Calu3 (cell line): ENCODE measurements at places on chromosomes 1 and 21. TPM values are rescaled to one million over a fixed set of nuclear protein-coding genes. Genes with fewer than 3 reads are reported as not detected.

GRCh38 chr1:89887713-89888112, 66.9 kb downstream of the LRRC8D start:
- peaks cover 50% of the 10 kb centered on the region for H3K4me1 ChIP-seq
- peaks cover 5% of the 10 kb centered on the region for H3K36me3 ChIP-seq
- no peak overlapping the region for H3K27ac ChIP-seq
- DNase-seq: no peak
- no peaks in the 10 kb centered on the region for H3K27me3 ChIP-seq

- DNase-seq: no peak
- H3K27me3 ChIP-seq: no peaks in the 10 kb centered on the region
- peaks cover 4% of the 10 kb centered on the region for H3K36me3 ChIP-seq
- peaks cover 71% of the 10 kb centered on the region for H3K4me1 ChIP-seq
Observed at GRCh38 chr1:206703661-206704060, 19.0 kb downstream of the MAPKAPK2 start.

DNA sequence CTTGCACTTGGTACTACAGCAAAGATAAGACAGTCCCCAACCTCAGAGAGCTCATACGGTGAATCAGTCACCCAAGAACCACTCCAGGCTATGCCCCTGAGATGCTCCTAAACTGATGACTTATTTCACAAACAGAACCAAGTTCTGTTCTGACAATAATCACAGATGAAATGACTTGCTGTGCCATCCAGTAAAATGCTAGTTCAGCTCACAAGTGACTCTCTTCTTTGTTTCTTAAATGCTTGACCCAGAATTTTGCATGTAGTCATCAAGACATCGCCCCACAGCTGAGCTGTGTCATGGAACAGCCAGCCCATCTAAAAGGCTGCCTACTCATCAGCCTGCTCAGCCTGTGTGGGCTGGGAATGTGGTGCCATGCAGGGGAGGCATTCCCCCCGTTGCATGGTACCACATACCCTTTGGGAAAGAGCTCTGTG, 6.1 kb upstream of the SLC19A2 start:
- peaks cover 14% of the 10 kb centered on the region for H3K36me3 ChIP-seq
- H3K4me1 ChIP-seq: peaks cover 39% of the 10 kb centered on the region
- H3K27ac ChIP-seq: no peak overlapping the region
- no peak for DNase-seq

DNA sequence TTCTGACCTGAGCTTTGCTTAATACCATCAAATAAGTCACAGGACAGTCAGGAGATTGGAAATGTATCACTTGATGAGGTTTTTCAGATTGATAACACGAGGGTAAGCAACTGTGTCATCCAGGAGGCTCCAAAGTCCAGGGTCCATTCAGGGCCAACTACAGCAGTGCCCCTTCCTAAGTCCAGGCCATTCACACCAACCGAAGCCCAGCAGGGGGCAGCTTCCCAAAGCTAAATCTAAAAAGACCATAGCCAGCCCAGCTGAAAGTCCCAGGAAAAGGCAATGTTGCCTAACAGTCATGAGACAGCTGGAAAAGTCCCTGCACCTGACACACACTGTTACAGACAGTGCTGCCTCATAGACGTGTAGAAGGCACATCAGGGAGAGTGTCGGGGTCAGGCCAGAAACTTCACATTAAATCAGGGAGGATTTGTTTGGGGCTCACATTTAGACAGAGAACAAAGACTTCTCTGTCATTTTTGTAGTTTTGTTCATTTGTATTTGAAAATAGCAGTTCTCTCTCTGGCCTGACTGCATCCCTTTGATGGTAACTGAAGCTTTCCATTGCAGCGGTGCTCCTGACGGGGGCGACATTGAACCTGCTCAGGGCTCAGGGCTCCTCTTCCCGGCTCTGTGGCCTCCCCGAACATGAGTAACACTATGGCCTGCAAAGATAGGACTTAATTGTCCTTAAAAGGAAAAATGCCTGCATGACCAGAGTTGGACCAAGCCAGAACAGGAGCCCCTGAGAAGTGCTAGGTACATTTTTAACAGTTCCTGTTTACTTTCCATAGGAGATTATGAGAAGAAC, 200.4 kb downstream of the NRIP1 start:
- DNase-seq: peak; percentile 78
- peaks cover 44% of the 10 kb centered on the region for H3K4me1 ChIP-seq
- peak overlapping the region; percentile 65 for H3K27ac ChIP-seq
- H3K4me3 ChIP-seq: no peak overlapping the region
- H3K27me3 ChIP-seq: no peaks in the 10 kb centered on the region

GRCh38 chr1:153533689-153534201, 2.0 kb downstream of the S100A6 start:
- H3K27ac ChIP-seq: peak overlapping the region; percentile 77
- peaks cover 64% of the 10 kb centered on the region for H3K36me3 ChIP-seq
- H3K4me3 ChIP-seq: peak overlapping the region; percentile 93
- H3K4me1 ChIP-seq: peaks cover 55% of the 10 kb centered on the region

DNA sequence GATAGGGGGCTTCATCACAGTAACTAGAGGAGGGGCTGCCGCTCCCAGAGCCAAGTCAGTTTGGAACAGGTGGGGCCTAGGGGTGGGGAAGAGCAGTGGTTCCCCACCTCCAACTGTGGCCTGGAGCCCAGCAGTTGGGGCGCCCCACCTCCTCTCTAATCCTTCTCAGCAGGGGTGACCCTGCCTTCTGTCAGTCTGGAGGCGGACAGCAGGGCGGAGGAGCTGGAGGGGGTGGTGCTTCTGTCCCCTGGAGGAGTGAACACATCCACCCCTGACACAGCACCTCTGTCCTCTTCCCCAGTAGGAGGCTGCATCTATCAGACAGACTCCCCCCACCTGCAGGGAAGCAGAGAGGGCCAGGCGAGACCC, 73.8 kb downstream of the MRPL37 start:
- no peaks in the 10 kb centered on the region for H3K36me3 ChIP-seq
- no peaks in the 10 kb centered on the region for H3K27me3 ChIP-seq
- H3K4me3 ChIP-seq: peak overlapping the region; percentile 52
- H3K4me1 ChIP-seq: peaks cover 11% of the 10 kb centered on the region

DNA sequence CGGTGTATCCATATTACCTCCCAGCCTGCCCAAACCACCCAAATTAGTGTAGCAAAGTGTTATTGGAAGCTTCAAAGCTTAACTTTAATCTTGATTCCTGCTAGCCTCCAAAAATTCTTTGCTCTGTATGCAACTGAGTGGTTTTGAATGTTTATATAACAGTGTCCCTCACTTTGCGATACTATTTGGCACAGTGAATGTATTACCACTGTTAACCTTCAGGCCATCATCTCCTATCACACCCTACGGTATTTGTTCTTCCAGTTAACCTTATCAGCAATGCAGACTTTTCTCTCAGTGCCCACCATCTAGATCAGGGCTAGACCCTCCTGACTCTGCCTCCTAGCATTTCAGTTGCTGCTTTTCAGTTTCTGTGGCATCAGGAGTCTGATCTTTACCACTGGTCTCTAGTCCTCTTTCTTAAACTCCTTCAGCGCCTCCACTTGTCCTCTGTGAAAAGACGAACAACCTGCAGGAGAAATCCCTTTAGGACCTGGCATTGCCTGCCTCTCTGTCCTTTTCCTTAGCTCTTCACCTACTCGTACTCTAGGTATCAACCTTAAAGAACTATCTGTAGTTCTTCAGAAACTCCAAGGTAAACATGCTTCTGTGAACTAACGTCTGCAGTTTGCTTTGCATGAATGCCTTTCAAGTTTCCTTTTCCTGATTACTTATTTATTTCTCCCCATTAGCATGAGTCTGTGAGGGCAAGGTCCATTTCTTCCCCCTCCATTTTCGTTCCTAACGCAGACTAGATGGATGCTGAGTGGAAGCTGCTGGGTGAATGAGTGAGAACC, 71.7 kb downstream of the SNX7 start:
- H3K4me1 ChIP-seq: peaks cover 28% of the 10 kb centered on the region
- H3K27me3 ChIP-seq: no peaks in the 10 kb centered on the region
- DNase-seq: peak; percentile 6

DNA sequence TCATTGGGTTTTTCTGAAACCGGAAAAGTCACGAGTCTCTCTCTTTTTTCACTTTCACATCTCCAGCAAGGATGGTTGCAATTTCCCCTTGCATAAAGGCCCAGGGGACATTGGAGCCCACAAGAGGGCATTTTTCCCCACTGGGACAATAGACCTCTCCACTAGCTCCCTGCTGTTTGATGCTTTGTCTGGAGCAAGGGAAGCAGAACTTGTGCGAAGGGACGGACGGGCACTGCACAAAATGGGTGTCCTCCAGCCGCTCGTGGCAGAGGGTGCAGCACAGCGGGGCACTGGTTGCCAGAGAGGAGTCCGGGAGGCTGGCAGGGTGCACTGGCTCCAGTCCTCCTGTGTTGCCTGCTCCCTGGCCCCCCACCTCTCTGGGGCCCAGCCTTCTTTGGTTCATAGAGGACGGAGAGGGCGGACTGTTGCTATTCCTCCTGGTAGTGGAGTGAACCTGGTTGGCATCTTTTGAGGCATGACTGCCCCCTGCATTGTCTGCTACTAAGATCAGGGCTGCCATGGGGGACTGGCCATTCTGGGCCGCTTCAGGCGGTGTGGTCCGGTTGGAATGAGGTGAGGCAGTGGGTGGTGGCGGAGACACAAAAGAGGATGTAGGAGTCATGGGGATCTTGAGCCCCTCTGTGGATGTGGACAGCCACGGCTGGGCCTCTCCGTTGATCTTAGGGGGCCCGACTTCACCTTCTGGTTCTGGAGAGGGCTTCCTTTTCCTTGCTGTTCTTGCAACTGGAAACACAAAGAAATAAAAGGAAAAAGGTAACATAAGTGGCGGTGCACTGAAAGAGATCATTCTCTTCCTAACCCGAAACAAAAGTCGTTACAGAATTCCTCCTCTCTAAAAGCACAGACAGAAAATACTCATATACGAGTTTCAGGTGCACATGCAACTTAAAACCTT, 2.6 kb downstream of the IRF2BP2 start:
- peak overlapping the region; percentile 89 for H3K4me3 ChIP-seq
- H3K4me1 ChIP-seq: peaks cover 55% of the 10 kb centered on the region
- no peaks in the 10 kb centered on the region for H3K27me3 ChIP-seq
- H3K36me3 ChIP-seq: peaks cover 96% of the 10 kb centered on the region

- peaks cover 1% of the 10 kb centered on the region for H3K4me1 ChIP-seq
- DNase-seq: no peak
- no peak overlapping the region for H3K27ac ChIP-seq
- H3K27me3 ChIP-seq: peaks cover 100% of the 10 kb centered on the region
- no peak overlapping the region for H3K4me3 ChIP-seq
- no peaks in the 10 kb centered on the region for H3K36me3 ChIP-seq
Observed at GRCh38 chr21:33059380-33059841, 10.5 kb upstream of the OLIG1 start.

- H3K27me3 ChIP-seq: peaks cover 69% of the 10 kb centered on the region
- no peak for DNase-seq
- no peaks in the 10 kb centered on the region for H3K4me1 ChIP-seq
- H3K4me3 ChIP-seq: no peak overlapping the region
- no peaks in the 10 kb centered on the region for H3K36me3 ChIP-seq
Observed at GRCh38 chr1:205059660-205060059, 16.6 kb downstream of the CNTN2 start.

Gene UBXN10
- 0.33 and 0.37 TPM in 2 replicates for total RNA-seq

Gene POU2F1
- 25.3 and 25.4 TPM in 2 replicates for total RNA-seq

Gene LAPTM5
- not detected in 2 replicates for total RNA-seq
